Stimulated activated CD4-positive, alpha-beta T cell treated with anti-CD3 and anti-CD28 coated beads, TNF-alpha, amount 100 ng/mL, for 1 hour (primary cell): ENCODE measurements at places on chromosomes 7 and 10.

GRCh38 chr7:1366801-1367405 lies 92.4 kb downstream of the MICALL2 start:
- no peak for DNase-seq

DNA sequence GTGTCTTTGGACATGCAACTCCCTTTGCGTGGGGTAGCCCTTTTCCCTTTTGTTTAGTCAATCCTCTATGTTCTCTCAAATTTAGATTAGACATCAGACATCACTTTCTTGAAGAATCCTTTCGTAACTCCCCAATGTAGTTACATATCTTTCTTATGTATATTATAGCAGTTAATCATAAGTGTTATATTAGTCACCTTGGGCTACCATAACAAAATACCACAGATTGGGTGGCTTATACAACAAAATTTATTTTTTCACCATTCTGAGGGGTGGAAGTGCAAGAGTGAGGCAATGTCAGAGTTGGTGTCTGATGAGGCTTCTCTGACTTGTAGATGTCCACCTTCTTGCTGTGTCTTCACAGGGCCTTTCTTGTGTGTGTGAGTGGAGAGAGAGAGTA lies 105.7 kb downstream of the PHTF2 start:
- DNase-seq: no peak

DNA sequence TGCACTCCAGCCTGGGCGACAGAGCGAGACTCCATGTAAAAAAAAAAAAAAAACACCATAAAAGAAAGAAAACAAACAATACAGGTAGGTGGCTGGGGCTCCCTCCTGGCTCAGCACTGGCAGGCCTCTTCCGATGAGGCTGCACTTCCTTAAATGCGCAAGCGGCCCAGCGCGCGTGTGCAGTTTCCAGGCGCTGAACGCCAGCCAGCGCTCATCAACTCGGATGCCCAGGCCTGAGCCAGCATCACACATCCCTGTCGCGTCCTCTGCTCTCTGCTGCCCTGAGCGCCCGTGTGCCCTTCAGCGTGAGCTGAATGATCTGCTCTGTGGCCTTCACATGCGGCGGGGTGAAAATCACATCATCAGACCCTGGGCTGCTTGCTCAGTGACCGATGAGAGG lies 31.8 kb downstream of the NUDT1 start:
- DNase-seq: no peak

GRCh38 chr7:132437730-132438129 lies 138.5 kb downstream of the PLXNA4 start:
- DNase-seq: no peak

DNA sequence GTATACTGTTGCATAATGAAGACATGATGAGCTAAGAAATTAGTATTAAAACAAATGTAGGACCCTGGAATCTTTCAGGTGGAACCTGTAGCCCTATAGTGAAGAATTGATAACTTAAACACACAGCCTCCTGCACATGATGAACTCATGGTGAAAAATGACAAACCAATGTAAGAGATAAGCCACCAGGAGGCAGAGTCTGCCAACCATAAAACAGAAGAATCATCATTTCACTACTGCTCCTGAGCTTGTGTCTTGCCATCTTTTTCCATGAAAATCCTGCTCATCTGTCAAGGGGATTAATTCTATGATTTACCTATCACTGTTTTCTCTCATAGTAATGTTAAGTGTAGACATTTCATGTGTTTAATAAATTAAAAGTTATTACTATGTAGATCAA lies 363.9 kb downstream of the MALRD1 start:
- DNase-seq: no peak

- no peak for DNase-seq
These were observed 86.1 kb downstream of the TRIM24 start for GRCh38 chr7:138546064-138546619.

GRCh38 chr10:83934062-83934461 lies 205.2 kb upstream of the GHITM start:
- no peak for DNase-seq

DNA sequence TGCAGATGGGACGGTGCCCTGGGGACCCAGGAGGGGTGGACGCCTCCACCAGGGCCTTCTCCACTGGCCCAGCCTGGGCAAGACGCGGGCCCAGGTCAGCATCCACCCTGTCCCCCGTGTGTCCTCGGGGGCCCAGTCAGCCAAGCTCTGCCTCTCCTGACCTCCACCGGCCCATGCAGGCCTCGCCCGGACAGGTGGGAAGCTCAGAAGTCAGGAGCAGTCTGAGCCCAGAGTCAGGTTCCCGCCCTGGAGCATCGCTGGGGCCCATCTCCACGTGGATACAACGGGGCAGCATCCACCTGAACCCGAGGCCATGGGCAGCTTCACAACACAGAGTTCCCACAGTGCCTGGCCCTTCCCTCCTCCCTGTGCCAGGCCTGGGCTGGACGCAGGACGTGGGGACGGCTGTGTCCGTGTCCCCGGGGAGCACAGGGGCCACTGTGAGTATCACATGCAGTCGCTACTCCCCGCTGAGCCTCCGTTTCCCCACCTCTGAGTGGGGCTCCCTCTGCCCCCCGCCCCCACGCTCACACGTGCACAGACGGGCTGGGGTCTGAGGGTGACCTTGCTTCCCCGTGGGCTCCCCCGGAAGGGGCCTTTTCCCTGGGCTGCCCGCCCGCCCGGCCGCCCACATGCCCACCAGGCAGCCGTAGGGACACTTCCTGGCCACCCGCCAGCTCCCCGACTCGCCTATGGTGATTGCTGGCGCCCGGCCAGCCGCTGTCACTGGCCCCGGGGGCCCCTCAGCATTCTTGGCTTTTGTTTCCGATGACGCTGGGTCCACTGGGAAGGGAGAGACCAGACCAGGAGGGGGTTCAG lies 64.3 kb downstream of the PDGFA start:
- DNase-seq: no peak

- DNase-seq: no peak
These were observed 1.8 kb downstream of the MMRN2 start for GRCh38 chr10:86955501-86956194.

GRCh38 chr7:8115547-8116402 lies 146.2 kb downstream of the ICA1 start:
- DNase-seq: no peak

GRCh38 chr10:78692071-78692470 lies 376.7 kb upstream of the ZMIZ1 start:
- no peak for DNase-seq

GRCh38 chr10:93604146-93604545 lies 3.1 kb upstream of the RBP4 start:
- DNase-seq: no peak

DNA sequence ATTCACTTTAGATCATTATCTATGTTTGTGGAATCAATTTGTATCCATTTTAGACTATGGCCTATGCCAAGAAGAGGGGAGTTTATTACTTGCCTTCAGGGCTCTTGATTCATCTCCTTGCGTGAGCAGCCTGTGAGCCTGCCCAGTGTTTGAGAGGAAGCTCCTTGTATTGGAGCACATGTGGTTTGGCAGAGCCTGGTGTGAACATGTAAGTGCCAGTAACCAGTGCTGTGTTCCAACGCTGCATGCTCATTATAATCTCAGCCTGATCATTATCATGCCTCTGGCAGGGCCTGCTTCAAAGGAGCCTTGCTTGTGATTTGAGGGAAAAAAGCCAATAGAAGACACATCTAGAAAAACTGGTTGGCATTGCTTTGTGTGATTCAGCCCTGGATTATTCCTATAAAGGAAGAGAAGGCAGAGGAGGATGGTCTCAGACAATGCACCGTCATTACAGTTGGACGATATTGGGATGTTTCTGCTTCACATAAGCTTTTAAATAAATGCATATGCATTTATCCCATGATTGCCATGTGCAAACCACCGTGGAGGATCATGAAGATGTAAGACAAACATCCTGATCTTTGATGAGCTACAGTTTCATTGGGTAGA lies 203.4 kb upstream of the AHR start:
- no peak for DNase-seq

- no peak for DNase-seq
These were observed 12.8 kb upstream of the HK1 start for GRCh38 chr10:69265521-69265920.

DNA sequence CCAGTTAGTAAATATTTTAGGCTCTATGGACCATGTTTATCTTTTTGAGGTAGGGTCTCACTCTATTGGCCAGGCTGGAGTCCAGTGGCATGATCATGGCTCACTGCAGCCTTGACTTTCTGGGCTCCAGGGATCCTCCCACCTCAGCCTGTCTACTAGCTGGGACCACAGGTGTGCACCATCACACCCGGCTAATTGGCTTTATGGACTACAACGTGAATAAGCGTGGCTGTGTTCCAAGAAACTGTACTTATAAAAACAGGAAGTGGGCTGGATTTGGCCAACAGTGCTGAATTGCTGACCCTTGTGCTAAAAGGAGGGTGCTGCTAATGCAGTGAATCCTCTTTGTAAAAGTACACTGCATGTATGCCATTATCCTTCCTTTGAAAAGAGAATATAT lies 111.7 kb upstream of the CDK13 start:
- DNase-seq: no peak

- no peak for DNase-seq
These were observed 513.8 kb downstream of the MAGI2 start for GRCh38 chr7:78939669-78940068.

DNA sequence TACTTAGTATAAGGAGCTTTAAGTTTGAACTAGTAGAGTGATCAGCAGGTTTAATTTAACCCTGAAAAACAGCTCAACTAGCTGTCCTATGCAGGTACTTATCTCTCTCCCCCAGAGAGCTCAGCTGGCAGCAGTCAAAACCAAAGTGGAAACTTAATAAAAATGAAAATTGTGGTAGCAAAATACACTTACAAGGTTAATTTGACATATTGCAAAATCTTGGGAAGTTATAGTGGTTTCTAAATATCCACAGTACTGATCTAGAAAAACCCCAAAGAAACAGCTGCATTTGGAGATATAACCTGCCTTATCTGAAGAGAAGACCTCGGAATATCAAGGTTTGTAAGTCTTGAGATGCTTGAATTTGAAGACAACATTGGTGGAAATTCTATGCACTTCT lies 269.2 kb downstream of the RNLS start:
- DNase-seq: no peak

DNA sequence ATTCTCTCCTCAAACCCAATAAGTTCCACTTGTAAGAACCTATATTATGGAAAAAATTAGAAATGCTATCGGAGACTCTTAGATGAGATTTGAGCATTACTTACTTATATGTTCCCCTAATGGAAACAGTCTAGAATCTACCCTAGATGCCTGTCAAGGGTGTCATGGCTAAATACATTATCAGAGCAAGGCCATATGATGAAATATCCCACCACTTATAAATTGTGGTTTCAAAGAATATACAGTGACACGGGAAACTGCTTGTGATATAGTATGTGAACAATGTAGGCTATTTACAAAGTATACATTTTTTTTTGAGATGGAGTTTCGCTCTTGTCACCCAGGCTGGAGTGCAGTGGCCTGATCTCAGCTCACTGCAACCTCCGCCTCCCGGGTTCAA lies 46.3 kb upstream of the CTBP2 start:
- DNase-seq: no peak

DNA sequence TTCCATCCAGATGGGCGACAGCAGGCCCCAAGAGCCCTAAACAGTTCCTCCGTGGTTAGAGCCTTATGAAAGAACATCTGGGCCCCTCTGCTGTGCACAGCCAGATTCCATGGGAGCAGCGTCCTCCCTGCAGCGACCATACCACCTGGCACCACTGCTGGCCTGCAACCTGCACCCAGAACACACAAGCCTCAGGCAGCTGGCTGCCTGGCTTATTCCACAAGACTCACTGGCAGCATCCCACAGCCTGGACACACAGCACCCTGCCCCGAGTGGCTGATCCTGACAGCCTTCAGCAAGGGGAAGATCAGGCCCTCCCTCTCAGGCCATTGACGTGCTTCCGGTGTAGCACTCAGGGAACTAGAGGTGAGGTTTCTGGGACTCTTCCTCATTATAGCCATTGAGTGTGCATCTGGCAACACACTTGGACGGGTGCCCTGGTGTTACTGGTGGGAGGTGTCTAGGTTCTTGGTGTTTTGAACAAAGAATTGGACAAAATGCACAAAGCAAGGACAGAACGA lies 33.7 kb upstream of the ERCC6 start:
- no peak for DNase-seq

- DNase-seq: no peak
These were observed 204.5 kb upstream of the CXCL12 start for GRCh38 chr10:44589181-44589943.

DNA sequence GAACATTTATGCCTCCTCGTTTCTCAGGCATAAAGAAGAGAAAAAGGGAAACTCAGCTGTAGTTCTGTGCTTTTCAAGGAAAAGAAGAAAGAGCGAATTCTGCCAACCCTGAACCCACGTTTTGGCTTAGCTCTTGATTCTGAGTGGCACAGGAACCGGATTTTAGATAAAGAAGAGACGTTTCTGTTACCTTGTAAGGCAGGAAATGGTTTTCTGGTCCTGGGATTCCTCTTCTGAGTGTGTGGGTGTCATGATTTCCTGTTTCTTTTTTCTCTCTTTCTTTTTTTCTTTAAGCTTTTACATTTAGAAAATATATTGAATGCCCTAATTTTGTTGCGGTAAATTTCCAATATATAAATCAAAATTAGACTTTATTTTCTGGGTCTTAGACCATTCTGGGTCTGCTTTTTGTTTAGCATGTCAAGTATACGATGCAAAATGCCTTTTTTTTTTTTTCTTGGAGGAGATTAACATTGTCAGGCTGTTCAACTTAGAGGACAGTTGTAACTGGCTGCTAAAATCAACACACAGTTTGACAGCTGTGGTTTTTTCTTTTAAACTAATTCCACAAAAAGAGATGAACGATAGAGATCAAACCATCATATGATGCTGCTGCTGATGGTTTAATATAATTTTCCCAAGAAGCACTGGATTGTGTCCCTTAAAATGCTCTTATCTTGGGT lies 190.8 kb downstream of the GATA3 start:
- DNase-seq: no peak

DNA sequence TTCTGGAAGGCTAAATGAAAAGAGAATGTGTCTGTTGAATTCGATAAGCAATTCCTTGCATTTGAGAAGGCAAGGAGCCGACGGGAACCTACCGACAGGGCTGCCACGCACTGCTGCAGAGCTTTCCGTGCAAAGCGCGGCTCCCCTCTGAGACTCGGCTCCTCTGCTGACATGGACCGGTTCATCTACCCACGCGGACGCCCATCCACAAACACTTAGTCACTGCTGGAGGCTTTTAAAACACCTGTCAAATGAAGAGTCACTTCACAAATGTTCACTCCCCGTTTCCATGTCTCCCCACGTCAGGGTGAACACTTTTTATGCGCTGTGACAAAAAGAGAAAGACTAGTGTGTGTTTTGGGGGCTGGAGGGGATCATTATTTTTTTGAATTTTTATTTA lies 32.0 kb downstream of the AMZ1 start:
- no peak for DNase-seq

DNA sequence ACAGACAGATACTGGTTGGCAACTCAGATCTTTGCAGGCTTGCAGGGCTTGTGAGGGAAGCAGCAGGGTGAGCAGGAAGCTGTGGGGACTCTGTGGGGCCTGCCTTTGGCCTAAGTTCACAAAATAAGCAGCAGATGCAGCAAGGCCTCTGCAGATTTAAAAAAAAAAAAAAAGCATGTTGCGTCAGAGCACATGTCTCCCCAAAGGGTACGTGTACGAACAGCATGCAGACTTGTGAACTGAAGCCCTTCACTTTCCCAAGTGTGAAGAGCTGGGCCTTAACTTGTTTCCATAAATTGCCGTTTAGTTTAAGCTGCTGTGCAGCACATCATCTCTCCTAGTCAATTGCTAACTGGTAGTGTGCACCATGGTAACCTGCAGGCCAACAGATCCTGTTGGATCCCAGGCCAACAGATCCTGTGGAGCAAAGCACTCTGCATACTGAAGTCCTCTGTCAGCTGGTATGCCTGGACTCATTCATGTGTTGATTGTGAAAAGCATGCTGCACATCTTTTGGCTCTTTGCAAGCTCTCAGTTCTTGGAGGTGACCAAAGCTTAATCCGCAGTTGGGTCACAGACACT lies 10.8 kb upstream of the XPNPEP1 start:
- DNase-seq: no peak

GRCh38 chr7:115099906-115100305 lies 178.0 kb downstream of the MDFIC start:
- DNase-seq: no peak
